Smooth muscle cell of trachea (primary cell): ENCODE measurements at places on chromosomes 5 and 9. TPM values are rescaled to one million over a fixed set of nuclear protein-coding genes. Genes with fewer than 3 reads are reported as not detected.

Gene NUDT12
- total RNA-seq = 11.1 and 18.8 TPM in 2 replicates

Gene ALDH1A1
- 10.8 and 17.9 TPM in 2 replicates for total RNA-seq

Gene CARTPT
- total RNA-seq = not detected in 2 replicates

Gene PPIC
- total RNA-seq = 57.7 and 69.8 TPM in 2 replicates

Gene CRB2
- not detected in 2 replicates for total RNA-seq

Gene KIF4B
- total RNA-seq = 0.15 and 0.17 TPM in 2 replicates

Gene SPATA9
- 0.29 and 0.33 TPM in 2 replicates for total RNA-seq

Gene IGFBPL1
- total RNA-seq = not detected in 2 replicates

Gene OR1K1
- total RNA-seq = not detected in 2 replicates

Gene IDNK
- total RNA-seq = 4.8 and 12.4 TPM in 2 replicates

Gene FOXD4L4
- total RNA-seq = 0.17 and 0.29 TPM in 2 replicates

Gene PLCXD3
- total RNA-seq = under 0.01 and 0.58 TPM in 2 replicates

Gene MAMDC2
- 3.2 and 3.8 TPM in 2 replicates for total RNA-seq

Gene POLK
- total RNA-seq = 37.7 and 54.7 TPM in 2 replicates

Gene PRXL2C
- 36.6 and 42.0 TPM in 2 replicates for total RNA-seq

Gene HNRNPA0
- total RNA-seq = 8.4 and 9.9 TPM in 2 replicates

Gene ARL10
- total RNA-seq = 12.1 and 16.3 TPM in 2 replicates

Gene DBH
- not detected in 2 replicates for total RNA-seq

Gene ADGRD2
- not detected in 2 replicates for total RNA-seq

Gene FBXL7
- total RNA-seq = 7.3 and 8.3 TPM in 2 replicates

Gene NR2F1
- 55.4 and 99.6 TPM in 2 replicates for total RNA-seq

Gene FOXD4L6
- not detected in 2 replicates for total RNA-seq

Gene SHC3
- 24.9 and 61.4 TPM in 2 replicates for total RNA-seq

Gene CYSRT1
- 0.44 and 1.7 TPM in 2 replicates for total RNA-seq

Gene PDCD1LG2
- 5.3 and 6.3 TPM in 2 replicates for total RNA-seq

Gene ADAMTSL2
- under 0.01 and 0.15 TPM in 2 replicates for total RNA-seq

Gene PPP3R2
- not detected in 2 replicates for total RNA-seq

Gene GABRP
- not detected in 2 replicates for total RNA-seq

Gene SLC34A3
- under 0.01 TPM in 1 of 2 replicates, not detected in the other for total RNA-seq

Gene TRAF1
- total RNA-seq = 1.3 and 3.8 TPM in 2 replicates

Gene GDF9
- 0.15 and 0.17 TPM in 2 replicates for total RNA-seq

Gene ACTBL2
- not detected in 2 replicates for total RNA-seq

Gene TAF11L10
- not detected in 2 replicates for total RNA-seq

Gene NEURL1B
- 2.6 and 4.9 TPM in 2 replicates for total RNA-seq

Gene GAPVD1
- total RNA-seq = 51.3 and 59.8 TPM in 2 replicates

Gene UAP1L1
- total RNA-seq = 31.3 and 34.7 TPM in 2 replicates

Gene IL13
- not detected in 2 replicates for total RNA-seq

Gene GRM6
- not detected in 2 replicates for total RNA-seq

Gene DIRAS2
- total RNA-seq = under 0.01 and 0.66 TPM in 2 replicates

Gene PCDHB3
- total RNA-seq = 0.29 and 0.50 TPM in 2 replicates

Gene NR4A3
- 1.2 and 2.0 TPM in 2 replicates for total RNA-seq

Gene UQCRQ
- 97.4 and 130 TPM in 2 replicates for total RNA-seq

Gene ZSWIM6
- 10.4 and 11.5 TPM in 2 replicates for total RNA-seq

Gene AIF1L
- total RNA-seq = 3.1 and 6.8 TPM in 2 replicates

Gene DRD1
- under 0.01 TPM in 1 of 2 replicates, not detected in the other for total RNA-seq

Gene MYMK
- total RNA-seq = not detected in 2 replicates

Gene ENHO
- not detected in 2 replicates for total RNA-seq

Gene ADAMTS6
- total RNA-seq = 33.2 and 52.8 TPM in 2 replicates

Gene SNCB
- 0.33 and 1.6 TPM in 2 replicates for total RNA-seq

Gene HRCT1
- 0.15 and 0.83 TPM in 2 replicates for total RNA-seq

Gene NR5A1
- total RNA-seq = not detected in 2 replicates
